ENCODE measurements at places on chromosomes 11 and 22.
A peak's percentile ranks its signal among the peaks of the same experiment; 100 is the strongest.

DNA sequence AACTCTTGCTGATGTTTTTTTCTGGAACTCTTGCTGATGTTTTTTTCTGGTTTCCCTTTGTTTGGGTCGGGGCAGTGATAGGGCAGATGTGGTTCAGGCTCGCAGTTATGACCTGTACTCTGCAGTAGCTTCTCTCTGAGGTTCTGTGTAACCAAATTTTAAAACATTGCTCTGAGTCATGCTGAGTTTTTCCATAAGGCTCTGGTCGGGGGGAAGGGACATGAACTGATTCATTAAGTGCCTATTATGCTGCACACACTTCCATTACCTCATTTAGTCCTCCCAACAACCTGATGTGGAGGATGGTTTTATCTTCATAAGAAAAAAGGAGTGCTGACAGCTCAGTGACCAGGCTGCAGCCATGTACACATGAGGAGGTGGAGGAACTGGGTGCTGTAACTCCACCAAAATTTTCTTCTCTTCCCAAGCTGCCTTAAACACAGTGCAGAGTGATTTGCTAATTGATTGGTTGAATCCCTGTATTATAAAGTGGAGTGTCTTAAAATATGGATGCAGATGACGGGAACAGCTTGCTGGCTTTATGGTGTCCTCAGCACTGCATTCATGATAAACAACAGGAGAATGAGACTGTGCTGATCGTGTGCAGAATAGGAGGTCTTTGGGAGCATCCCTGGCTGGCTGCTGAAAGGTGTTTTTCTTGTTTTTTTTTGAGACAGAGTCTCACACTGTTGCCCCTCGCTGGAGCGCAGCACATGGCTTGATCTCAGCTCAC is 19.1 kb downstream of the TNRC6B start:
- peak; percentile 93 for DNase-seq

DNA sequence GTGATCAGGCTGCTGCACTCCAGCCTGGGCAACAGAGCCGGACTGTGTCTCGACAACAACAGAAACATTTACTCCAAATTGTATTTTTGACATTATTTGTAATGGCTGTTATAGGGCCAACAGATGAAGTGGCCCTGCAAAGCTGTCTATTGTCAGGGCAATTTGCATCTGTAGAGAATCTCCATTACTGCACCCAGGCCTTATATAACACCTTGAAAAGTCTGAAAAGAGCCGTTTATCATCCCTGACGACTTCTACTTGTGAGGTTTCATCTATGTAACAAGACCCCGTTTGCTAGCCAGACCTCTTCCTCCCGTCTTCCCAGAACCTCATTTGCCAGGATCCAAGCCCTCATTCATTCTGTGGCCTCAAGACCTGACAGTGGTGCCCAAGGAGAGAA is 9.1 kb upstream of the CTTN start:
- no peak for DNase-seq

- no peak for DNase-seq
Observed at GRCh38 chr11:42974510-42975179, 337.2 kb upstream of the API5 start.

- DNase-seq: peak; percentile 89
Observed at GRCh38 chr11:110087812-110088534, 5.2 kb upstream of the ZC3H12C start.

DNA sequence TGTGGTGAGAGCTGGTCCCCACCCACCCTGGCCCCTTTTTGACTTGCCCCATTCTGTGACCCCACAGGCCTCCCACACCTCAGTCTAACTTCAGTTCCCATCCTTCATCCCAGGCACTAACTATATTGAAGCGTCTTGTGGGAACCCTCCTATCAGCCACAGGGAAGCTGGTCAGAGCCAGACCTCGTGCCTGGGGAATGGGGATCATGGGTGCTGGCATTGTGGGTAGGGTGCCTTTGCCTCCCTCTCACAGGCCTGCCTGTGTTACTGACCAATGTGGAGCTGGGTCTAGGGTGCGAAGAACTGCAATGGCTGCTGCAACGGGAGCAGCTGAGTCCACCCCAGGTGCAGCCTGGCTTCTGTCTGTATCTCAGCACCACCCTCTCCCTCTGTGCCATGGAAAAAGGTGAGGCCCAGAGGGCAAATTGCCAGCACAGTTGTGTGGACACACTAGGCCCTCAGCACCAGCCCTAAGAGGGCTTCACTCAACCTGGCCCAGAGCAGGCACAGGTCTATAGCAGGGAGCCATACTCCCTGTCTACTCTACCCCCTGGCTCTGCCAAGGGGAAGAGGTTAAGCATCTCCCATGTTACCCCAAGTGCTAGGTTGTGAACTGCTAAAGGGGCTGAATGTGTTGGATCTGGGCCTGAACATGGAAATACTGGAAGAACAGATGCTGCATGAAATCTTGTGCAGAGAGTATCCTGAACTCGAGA is 37.3 kb downstream of the RRP8 start:
- no peak for DNase-seq

- DNase-seq: no peak
Observed at GRCh38 chr11:122672892-122673291, 17.4 kb downstream of the UBASH3B start.

GRCh38 chr11:64719406-64719805 is 3.6 kb downstream of the NRXN2 start:
- DNase-seq: no peak

GRCh38 chr22:19176175-19176643 is 2.3 kb downstream of the SLC25A1 start:
- no peak for DNase-seq

DNA sequence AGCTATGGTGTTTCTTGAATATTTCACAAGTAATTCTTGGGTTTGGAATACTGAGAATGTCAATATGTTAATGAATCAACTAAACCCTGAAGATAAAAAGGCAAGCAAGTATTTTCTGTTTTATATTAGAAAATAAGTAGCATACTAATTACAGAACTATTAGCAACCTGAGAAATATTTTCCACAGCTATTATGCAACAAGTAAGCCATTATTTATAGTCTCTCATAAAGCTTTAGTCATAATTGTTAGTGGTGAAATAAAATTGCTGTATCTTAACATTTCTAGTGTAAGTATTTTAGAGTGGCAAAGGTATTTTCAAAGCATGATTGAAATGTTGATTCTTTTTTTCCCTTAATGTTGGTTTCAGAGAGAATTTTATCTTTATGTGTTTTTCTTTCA is 53.3 kb downstream of the FAR1 start:
- DNase-seq: peak; percentile 13

- DNase-seq: no peak
Observed at GRCh38 chr11:44308923-44309477, 939 bp downstream of the ALX4 start.

DNA sequence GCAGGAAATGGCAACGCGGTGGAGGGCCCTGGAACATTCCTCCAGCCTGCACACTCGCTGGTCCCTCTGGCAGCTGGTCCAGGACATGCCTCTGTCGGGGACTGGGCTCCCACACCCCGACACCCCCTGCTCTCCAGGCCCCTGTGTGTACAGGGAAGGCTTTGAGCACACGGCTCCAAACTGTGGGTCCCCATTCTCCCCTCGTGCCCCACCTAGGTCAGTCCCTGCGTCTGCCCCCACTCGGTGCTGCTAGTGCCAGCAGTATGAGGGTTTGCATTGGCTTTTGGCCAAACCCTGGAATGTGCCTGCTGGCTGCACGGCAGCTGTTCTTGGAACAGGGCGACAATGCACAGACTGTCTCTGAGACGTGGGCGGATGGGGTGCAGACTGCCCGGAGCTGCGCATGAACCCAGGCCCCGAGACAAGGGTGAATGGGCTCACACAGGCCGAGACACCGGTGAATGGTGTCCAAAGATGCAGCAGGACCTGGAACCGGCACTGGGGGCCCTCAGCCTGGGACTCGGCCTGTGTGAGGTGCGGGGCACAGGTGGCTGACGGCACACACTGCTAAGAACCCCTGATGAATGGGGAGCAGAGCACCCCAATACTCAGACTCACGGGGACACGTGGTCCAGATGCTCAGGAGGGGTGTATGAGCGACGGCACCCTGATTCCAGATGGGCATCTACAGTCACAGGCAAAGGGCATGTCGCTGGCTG is 7.5 kb upstream of the SYT8 start:
- DNase-seq: peak; percentile 64

DNA sequence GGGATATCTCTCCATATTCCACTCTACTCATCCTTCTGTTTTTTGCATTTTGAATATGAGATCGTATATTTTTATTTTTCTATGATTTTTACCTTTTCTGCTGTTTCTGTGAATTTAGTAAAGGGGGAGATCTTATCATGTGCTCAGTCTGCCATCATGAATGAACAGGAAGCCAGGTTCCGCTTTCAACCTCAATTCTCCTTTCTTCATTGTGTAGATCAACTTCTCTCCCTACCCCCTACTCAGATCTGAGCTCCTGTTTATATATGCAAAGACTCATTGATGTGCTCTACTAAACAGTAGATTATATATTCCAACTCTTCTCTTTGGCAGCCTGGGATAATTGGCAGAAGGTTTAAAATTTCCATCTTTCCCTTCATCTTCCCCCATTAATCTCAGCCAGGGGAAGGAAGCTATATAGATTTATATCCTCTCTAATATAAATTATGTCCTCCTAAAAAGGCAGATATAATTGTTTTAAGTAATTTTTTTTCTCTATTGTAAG is 336.7 kb upstream of the PLET1 start:
- DNase-seq: no peak

DNA sequence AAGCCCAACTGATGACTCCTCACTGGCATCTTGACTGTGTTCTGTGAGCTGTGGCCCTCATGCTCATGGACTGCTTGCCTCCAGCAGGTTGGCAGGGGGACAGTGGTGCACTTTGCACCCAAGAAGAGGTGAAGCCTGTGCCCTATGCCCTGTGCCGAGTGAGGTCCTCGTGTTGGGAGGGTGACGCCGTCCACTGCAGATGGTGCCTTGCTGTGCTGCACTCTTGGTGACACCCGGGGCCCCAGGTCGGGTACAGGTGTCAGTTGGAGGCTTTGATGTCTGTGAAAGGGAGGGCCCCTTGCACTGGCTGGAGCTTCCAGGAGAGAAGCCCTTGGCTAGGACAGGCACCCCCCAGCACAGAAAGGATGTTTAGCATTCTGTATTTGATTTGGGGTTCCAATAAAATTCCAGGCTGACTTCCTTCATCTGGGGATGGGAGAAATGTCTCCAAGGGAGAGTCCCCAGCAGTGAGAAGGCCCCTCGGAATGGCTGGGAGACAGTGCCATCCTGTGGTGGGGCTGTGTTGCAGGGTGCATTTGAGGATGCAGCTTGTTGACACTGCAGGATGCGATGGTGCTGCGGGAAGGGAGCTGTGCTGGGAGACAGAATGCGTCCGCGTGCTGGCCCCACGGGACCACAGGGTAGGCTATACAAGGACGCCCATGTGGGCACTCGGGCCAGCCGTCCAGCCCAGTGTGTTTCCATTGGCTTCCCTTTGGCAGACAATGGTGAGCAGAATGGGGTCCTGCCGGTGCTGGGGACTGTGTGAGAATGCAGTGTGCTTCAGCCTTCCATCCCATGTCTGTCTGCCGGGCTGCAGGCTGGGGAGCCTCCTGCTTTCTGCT is 2.5 kb upstream of the ZDHHC8 start:
- DNase-seq: peak; percentile 60

- DNase-seq: no peak
Observed at GRCh38 chr11:73176874-73177155, 34.7 kb upstream of the FCHSD2 start.

DNA sequence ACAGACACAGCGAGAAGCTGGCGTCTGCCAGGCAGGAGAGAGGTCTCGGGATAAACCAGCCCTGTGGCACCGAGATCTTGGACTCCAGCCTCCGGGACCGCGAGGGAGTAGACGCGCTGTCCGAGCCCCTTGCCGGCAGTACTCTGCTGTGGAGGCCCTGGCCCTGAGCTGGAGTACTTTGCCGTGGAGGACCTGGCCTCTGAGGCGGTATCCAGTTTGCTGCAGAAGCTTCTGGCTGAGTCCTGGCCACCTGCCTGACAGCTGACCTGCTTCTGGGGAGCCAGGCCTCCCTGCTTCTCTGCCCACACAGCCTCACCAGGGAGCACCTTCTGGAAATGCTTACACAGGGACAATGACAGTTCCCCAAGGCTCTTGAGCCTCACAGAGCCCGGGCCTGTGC is 31.6 kb upstream of the CARS1 start:
- no peak for DNase-seq

DNA sequence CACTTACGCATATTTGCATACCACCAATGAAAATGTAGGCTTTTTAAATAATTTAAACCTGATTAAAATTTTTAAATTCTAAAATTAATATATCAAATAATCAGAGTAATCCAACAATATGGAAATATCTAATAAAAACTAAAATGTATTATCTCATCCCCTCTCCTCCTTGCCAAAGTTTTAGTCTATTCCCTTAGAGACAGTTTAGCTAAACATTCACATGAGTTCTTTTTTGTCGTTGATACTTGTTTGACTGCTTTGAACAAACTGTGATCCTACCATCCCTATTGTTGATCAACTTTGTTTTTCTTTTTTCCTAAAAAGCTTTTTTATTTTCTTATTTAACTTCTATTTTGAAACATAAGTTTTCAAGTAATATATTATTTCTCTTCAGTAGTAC is 81.4 kb upstream of the PARVA start:
- DNase-seq: no peak

GRCh38 chr11:106974831-106975230 is 43.4 kb downstream of the GUCY1A2 start:
- peak; percentile 53 for DNase-seq

DNA sequence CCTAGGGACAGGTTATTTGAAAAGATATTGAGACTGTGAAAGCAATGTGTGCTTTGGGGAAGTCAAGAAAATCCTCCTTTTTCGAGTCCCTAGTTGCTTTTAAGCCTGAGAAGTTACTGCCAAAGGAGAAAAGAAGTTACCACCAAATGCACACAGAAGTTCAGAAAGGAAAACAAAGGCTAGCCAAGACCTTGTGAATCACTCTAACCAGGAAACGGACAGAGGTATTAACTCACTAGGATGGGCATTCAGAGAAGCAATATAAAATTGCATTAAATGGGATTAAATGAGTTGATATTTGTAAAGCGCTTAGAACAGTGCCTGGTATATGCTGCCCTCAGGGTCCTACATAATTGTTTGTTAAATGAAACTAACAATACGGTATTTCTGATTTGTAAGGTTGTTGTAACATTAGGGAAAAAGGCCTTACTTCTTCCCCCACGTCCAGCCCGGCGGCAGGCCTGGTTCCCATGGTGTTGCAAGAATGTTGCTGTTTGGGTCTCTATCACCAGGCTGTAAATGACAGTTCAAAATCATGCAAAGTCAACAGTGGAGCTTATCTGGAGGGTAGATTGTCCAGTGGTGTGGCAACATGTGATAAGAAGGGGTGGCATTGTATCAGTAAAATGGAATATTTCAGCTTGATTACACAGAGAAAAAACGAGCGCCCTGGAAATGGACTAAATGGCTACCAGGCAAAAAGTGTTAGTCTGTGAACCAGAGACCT is 7.1 kb downstream of the TMA7B start:
- DNase-seq: peak; percentile 69

DNA sequence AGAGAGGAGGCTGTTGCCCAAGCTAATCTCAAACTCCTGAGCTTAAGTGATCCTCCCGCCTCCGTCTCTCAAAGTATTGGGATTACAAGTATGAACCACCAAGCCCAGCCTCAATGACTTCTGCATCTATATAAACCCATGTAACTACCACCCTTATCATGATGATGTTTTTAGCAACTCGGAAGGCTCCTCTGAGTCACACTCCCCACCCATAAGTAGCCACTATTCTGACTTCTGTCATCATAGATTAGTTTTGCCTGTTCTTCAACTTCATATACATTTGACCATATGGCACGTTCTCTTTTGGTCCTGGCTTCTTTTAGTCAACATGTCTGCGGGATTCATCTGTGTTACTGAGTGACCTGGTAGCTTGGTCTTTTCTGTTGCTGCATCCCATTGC is 6.4 kb upstream of the FOSL1 start:
- no peak for DNase-seq
